ENCODE measurements at places on chromosomes 2 and 18.

DNA sequence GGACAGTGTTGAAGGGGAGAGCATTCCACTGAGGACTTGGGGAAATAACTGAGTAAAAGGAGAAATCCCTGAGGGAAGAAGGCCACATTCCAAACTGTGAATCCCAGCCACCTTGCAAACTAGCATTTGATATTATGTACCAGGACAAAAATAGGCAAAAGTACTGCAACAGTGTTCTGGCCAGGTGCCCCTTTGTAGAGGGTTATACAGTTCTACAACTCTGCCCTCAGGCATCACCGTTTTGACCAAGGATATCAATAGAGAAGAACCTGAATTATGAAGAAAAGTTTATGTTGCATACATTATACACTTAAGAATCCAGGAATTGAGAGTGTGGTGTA lies 20.6 kb upstream of the CAVIN2 start:
- no peak for DNase-seq

DNA sequence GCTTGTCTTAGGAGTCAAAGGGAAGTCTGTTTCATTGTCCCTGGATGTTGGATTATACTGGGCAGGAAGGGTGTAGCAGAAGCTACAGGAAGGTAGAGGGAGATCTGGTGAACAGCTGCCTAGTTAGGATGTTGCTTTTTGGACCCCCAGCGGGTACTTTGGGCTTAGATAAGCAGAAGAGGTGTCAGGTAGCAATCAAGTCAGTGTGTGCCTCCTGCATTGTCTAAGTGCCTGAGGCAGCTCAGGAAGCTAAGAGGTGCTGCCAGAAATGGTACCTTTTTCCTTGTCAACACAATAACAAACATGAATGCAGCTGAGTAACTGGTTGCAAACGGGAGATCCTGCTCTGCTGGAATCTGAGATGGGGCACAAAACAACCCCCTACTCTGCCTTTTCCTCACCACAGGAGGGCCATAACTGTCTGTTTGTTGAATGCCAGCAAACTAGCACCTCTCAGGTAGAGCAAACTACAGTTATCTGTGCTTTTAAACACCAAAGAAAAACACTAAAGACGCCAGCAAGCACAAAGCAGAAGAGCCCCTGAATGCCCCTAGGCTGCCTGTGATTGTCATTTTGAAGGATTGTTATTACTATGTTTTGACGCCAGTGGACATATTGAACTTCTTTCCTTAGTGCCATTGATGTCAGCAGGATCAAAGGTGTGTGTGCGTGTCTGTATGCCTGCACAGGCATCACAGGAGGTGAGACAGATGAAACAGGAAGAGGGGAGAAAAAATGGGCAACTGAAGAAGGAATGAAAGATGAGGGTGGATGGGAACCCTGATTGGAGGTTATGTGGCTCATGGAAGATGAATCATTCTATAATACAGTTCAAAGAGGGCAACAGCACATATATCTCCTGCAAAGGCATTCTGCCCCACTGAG lies 151.4 kb downstream of the ETAA1 start:
- no peak for DNase-seq

- DNase-seq: no peak
Measured at GRCh38 chr2:53631313-53632125, 136.1 kb upstream of the CHAC2 start.

GRCh38 chr2:139175510-139175909 lies 395.3 kb upstream of the NXPH2 start:
- no peak for DNase-seq

DNA sequence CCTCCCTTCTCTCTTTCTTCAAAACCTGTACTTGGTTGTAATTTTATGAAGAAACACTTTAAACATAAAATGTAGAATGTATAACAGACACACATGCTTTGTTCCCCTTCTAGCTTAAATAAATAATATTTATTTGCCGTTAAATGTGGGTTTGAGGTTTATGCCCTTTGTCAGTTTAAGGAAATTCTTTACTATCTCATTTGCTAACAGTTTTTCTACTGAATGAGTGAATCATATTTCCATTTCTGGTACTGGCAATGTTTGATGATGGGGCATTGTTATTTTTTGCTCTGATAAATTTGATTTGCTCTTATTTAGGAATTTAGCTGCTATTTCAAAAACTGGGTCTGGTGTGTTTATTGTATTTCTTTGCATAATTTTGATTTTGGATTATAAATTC lies 555.6 kb downstream of the CCDC85A start:
- DNase-seq: no peak

DNA sequence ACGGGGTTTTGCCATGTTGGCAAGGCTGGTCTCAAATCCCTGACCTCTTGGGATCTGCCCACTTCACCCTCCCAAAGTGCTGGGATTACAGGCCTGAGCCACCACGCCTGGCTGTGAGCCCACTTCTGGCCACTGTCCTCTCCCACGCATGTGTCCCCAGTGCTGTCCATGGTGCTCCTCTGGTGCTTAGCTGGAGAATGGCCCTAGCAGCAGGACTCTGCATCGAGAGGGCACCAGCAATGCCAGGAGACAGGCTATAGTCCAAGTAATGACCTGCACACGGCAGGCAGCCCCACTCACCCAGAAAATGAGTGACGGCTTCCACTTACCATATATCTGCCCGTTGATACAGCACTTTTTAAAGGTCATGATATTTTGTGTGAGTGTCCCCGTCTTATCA lies 66.3 kb upstream of the NARS1 start:
- DNase-seq: no peak

DNA sequence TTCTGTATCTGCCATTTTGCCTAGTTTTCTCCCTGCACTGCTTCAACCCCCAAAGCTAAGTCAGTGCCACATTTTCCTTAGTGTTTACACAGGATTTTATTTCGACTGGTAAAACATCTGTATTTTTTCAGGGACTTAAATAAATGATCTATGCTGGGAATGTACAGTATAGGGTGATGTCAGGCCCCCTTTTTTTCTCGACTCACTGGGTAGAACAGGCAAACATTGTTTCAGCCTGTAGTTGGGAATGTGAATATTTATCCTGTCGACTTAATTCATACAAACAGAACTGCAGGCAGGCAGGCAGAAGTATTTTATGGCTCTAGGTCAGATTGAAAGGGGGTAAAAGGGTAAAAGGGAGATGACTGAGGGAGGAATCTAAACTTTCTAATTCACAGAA lies 123.5 kb upstream of the ZFP36L2 start:
- no peak for DNase-seq

DNA sequence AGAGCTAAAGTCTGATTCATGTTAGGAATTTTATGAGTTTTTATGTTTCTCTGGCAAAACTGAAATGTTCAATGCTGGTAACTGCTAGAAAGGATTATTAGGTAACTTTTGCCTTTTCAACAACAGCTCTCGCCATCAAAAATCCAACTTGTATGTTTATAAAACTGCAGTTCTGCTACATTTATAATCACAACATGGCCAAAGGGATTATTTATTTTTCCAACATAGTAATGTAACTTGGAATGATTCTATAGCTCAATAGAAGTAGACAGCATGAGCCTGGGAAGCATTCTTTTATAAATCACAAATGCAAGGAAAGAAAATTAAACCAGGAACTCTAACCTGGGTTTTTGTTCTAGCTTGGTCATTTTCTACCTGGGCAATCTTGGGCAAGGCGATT lies 470.9 kb downstream of the TGIF1 start:
- DNase-seq: no peak

GRCh38 chr2:29977284-29977683 lies 55.9 kb upstream of the ALK start:
- DNase-seq: no peak

DNA sequence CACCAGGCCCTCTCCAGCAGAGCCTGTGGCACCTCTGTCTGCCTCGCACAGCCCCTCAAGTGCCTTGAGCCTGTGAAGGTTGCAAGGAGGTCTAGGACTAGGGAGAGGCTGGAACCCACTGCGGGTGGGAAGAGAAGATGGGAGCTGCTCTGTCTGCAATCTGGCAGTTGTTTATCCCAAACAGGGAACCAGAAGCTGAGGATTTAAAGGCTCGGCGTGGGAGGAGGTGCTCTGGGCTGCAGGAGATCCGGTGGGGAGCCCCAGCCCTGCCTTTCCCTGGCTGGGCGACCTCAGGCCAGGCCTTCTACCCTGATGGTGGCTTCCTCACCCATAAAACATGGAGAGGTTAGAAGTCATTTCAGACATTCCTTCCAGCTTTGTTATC lies 174.1 kb downstream of the SMAD7 start:
- DNase-seq: no peak

GRCh38 chr2:238655198-238655860 lies 192.6 kb upstream of the TWIST2 start:
- DNase-seq: no peak

GRCh38 chr2:164178835-164179465 lies 442.3 kb downstream of the GRB14 start:
- DNase-seq: no peak

DNA sequence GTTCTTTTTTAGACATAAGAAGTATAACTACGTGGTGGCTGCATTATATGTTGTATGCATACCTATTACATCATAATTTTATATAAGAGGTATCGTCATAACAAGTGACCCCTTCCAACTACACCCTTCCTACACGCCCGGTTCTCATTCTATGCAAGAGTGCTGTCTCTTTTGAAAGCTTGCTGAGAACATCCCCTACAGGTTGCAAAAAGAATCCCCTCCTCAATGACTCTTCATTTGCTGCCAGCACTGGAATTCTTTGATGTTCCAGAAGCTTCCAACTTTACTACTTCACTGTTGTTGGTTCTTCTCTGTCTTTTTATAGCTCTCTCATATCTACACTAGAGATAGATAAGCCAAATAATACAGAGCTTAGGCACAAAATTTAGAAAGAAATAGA lies 66.4 kb downstream of the CDH7 start:
- DNase-seq: no peak

DNA sequence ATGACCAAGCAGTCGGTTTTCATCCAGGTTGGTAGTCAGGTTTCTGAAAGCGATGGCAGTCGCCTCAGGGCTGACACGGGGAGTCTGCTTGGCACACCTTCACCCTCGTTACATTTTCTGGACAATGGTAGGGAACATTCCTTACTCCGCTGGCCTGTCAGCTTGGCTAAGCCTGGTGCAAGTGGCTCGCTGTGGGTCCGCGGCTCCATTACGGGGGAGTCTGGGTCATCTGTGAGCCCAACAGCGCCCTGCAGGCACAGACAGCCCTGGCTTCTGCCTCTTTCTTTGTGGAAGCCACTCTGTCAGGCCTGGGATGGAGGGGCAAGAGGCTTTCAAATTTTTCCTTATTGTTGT lies 95.6 kb downstream of the HDAC4 start:
- no peak for DNase-seq

DNA sequence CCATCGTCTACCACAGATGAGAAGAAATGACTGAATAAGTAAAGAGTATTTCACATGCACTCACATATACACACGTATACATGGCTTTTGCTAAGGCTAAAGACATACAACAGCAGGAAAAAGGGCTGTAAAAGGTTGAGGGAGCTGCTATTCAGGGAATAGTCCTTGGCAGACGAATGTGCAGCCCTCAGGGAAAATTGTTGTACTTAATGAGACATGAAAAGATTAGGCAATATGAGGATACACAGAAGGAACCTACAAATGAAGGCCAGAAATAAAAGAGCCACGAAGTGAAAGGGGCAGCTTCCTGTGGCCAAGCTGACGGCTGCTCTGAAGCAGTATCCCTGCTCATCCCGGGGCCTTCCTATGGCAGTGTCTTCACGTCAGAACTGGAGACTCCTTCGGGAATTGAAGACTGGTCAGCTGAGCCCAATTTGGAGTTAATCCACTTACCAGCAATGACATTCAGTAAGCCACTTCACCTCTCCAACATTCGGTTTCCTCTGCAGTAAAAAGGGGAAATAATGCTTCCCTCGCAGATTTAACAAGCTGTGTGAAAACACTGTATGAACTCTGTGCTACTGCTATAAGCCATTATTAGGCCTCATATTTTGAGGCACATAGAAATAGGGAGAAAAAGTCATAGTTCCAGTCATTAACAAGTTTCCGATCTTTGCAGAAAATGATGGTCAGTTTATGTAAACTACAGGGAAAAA lies 221.8 kb downstream of the STK39 start:
- no peak for DNase-seq

- DNase-seq: no peak
Measured at GRCh38 chr2:11865378-11865777, 118.9 kb downstream of the LPIN1 start.

- no peak for DNase-seq
Measured at GRCh38 chr2:143841935-143842334, 678.0 kb downstream of the ZEB2 start.

GRCh38 chr18:79108549-79109215 lies 39.5 kb downstream of the ATP9B start:
- DNase-seq: no peak

GRCh38 chr2:185201063-185201462 lies 537.5 kb upstream of the FSIP2 start:
- no peak for DNase-seq
